ENCODE measurements at places on chromosomes 7 and 10.

DNA sequence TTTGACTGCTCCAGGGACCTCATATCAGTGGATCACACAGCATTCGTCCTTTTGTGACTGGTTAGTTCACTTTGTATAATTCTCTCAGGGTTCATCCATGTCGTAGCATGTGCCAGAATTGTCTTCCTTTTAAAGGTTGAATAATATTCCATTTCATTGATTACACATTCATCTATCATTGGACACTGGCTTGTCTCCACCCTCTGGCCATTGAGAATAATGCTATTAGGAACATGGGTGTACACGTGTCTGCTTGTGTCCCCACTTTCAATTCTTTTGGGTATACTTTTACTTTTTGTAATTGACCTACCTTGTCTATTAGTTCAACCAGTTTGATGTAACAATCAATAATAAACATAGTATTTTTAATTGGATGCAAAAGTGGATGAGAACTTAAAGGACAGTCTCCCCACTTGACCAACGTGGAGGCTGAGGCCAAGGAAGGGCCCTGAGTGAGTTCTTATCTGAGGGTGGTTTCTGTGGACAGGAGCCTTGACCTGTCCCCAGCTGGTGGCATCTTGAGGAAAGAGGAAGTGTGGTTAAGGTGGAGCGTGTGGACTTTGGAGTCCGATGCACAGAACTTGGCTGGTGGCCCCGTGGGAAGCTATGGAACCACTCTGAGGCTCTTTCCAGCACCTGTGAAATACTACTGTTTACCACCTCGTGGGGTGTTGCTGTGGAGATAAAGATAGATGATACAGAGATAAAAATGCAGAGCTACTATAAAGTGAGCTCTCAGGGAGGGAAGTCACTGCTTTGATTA lies 16.6 kb downstream of the WDFY4 start:
- DNase-seq: no peak

DNA sequence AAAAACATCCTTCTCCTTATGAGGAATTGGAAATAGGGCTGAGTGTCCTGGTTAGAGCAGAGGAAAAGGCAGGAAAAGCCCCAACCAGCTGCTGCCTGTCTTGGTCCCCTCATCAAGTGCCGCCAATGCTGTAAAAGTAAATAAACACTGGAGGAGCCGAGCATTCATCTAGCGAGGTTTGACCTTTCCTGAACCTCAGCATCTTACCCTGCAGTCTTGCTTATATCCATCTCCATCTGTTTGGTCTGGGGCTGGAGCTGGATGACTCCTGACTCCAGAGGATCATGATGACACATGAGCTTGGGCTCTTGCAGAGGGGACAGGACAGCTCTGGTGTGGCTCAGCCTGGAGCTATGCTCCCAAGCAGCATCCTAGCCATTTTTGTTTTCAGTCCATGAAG lies 501.1 kb downstream of the TNS3 start:
- DNase-seq: no peak

DNA sequence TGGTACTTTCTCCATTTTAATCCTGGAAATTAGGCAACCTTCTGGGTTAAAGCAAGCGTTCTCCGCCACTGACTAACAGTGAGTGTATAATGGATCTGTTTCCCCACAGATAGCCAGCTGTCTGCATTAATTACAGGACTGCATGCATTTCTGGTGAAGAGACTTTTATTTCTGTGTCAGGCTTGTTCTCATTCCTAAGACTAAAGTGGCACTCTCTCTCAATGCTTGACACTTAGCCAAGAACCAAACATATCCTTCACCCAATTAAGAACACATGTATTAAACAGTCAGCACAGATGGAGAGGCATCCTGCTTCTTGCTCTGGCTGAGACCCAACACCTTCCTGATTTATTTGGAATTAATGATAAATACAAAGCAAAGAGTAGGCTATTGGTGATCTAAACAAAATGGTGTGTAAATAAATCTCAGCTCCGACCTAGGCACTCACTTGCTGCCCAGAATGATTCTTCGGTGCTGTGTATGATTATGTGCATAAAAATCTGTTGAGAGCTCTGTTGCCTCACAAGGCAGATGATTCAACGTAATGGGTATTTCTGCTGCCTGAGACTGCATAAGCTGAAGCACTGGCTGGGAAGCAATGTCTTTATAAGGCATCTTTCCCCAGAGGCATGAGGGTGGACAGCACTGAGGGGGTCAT lies 16.8 kb downstream of the CALU start:
- DNase-seq: no peak

DNA sequence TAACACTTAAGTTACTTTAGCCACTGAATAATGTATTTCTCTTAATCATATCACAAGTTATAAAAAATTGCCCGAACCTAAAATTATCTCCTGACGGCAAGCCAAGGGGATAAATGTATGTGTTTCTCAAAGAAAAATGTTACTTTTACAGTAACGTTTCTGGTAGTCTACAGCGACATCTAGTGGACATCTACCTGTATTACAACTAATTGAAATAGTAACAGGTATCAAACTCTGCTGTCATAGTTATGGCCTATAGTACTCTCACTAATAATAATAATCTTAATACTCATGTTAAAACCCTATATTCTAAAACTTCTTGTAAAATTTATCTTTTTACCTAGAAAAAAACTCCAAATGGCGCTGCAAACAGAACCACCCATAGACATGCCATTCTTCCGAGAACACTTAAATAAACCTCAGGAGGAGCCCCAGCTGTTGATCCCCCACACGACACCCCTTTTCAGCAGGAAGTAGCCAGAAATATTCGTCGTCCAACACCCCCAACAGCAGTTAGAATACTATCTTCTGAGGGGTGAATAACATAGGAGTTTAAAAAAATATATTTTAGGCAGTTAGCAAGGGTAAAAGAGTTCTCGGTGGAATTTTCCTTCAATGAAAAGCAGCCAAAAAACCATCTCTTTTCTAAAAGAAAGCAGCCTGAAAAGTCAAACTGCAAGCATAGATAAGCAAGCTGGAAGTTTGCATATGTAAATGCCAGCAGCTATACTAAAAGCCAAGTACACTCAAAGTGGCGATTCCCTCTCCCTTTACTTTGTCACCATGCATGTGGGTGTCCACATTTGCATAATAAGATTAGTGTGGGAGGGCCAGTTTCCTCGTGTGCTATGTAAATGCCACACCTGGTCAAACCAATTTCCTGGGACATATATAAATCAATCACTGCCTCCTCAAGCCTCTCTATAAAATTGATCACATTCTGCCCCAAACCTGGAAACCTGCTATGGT lies 40.5 kb upstream of the ZNF107 start:
- no peak for DNase-seq

- no peak for DNase-seq
Observed at GRCh38 chr7:102260856-102261255, 25.8 kb upstream of the SH2B2 start.

- no peak for DNase-seq
Observed at GRCh38 chr7:5001911-5002310, 42.9 kb upstream of the MMD2 start.
